Activated T-cell treated with anti-CD3 and anti-CD28 coated beads, Interleukin-2, amount 50 U/mL, for 72 hours (primary cell): ENCODE measurements at places on chromosomes 6 and 20. TPM values are rescaled to one million over a fixed set of nuclear protein-coding genes. Genes with fewer than 3 reads are reported as not detected.
A peak's percentile ranks its signal among the peaks of the same experiment; 100 is the strongest.

CD40 gene
- total RNA-seq = 4.2 TPM

MRS2 gene
- total RNA-seq = 22.3 TPM

- DNase-seq = no peak
- H3K4me1 ChIP-seq = peaks cover 14% of the 10 kb centered on the region
- peaks cover 25% of the 10 kb centered on the region for H3K36me3 ChIP-seq
- H3K4me3 ChIP-seq = no peak overlapping the region
- H3K27me3 ChIP-seq = no peaks in the 10 kb centered on the region
Observed at GRCh38 chr20:50901301-50901700, 29.9 kb downstream of the ADNP start.

DNA sequence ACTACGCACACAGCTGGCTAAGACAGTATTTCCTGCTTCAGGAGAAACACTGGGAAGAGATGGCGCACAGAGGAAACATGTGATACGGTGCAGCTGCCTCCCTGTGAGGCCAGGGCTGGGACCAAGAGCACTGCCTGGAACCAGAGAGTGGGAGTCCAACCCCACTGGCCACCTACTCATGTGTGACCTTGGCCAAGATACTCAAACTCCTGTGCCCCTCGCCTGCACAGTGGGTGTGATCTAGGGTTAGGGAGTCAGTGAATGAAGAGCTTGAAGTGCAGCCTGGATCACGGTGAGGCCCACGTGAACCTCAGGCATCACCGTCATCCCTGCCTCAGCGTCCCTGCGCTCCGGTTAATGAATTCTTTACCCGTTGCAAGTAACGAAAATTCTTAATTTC is 41.7 kb upstream of the MPC1 start:
- H3K27ac ChIP-seq = no peak overlapping the region
- H3K4me1 ChIP-seq = peaks cover 20% of the 10 kb centered on the region
- no peak overlapping the region for H3K4me3 ChIP-seq
- no peak for DNase-seq
- no peaks in the 10 kb centered on the region for H3K27me3 ChIP-seq

GRCh38 chr20:63652192-63652980 is 838 bp downstream of the STMN3 start:
- peak overlapping the region; percentile 84 for H3K4me3 ChIP-seq
- peak; percentile 42 for DNase-seq
- H3K27me3 ChIP-seq = no peaks in the 10 kb centered on the region

- H3K27ac ChIP-seq = no peak overlapping the region
- no peaks in the 10 kb centered on the region for H3K27me3 ChIP-seq
- H3K36me3 ChIP-seq = no peaks in the 10 kb centered on the region
- DNase-seq = no peak
- H3K4me3 ChIP-seq = no peak overlapping the region
Observed at GRCh38 chr6:113182370-113183141, 674.6 kb upstream of the MARCKS start.
